Kidney (tissue), 22 donors: ENCODE measurements at places on chromosomes 1 and 21.

GRCh38 chr1:111570781-111571181, 48.8 kb upstream of the RAP1A start:
- DNase-seq: no peak

GRCh38 chr1:109749221-109749620, 8.4 kb upstream of the GSTM3 start:
- DNase-seq: no peak

- no peak for DNase-seq
Observed at GRCh38 chr1:201013991-201014815, 9.3 kb downstream of the KIF21B start.

DNA sequence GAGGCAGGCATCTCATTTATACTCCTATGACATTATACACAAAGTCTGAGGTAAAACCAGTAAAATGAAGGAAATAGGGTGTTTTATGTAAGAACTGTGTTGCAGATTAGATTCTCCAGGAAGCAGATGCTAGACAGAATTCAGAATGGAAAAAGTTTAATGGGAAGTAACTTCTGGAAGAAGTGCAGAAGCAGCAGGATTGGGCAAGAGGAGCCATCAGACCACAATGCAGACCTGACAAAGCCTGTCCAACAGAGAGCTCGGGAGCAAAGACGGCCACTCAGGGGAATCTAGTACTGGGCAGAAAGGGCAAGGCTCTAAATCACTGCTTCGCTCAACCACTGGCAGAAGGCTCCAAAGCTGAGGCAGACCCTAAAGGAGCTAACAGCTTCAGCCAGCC, 33.7 kb downstream of the FBXO42 start:
- DNase-seq: peak; percentile 23

GRCh38 chr1:246210756-246211155, 296.3 kb downstream of the SMYD3 start:
- DNase-seq: no peak

- DNase-seq: no peak
Observed at GRCh38 chr1:183592733-183593132, 2.5 kb upstream of the NCF2 start.

- DNase-seq: no peak
Observed at GRCh38 chr1:157438613-157439012, 113.7 kb downstream of the FCRL5 start.

DNA sequence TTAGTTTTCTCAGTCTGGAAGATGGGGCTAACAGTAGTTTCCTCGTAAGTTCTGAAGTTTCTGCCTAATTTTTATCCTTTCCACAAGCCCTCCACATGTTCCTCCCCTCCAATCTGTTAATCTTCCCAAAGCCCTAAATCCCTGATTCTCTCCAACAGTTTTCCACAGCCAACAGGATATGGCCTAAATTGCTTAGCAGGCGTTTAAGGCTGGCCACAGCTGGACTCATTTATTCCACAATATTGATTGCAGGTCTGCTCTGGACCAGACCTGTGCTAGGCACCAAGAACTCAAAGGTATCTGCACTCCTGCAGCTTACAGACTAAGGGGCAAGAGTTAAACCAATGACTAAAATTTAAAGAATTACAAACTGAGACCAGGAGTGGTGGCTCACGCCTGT, 3.9 kb downstream of the SLC6A9 start:
- no peak for DNase-seq

GRCh38 chr1:171984850-171985485, 143.7 kb downstream of the DNM3 start:
- DNase-seq: no peak

DNA sequence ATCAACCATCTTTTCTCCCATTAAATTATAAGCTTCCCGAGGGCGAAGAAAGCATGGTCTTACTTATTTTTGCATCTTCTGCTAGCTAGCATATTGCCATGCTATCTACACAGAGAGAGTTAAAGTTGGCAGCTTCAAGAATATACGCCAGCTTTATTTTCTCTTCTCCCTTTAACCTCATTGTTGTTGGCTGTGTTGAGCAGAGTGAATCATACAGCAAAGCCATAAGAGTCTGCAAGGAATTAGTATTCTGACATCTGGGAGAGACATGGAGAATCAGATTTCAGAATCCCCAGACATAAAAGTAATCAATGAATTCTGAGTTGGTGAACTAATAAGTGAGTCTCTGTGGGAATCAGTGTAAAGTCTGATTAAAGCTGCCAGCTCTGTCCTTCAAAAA, 649.6 kb upstream of the PTBP2 start:
- no peak for DNase-seq

DNA sequence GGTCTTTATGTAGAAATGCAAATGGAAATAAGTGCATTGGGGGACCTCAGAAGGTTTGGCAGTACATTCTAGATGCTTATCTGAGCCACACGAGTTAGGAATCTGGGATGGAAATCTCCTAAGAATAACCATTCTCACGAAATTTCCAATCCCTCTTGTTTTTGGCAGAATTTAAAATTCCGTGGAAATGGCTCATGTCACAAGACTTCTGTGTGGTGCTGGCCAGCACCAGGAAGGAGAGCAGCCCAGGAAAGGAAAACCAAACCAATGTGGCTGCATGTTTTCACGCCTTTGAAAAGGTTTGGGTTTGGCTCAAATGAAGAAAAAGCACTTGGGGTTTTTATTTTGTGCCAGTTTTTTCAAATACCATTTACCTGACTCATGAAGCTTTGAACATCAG, 80.1 kb upstream of the KCNK2 start:
- DNase-seq: no peak

- no peak for DNase-seq
Observed at GRCh38 chr1:235272851-235273250, 55.1 kb downstream of the ARID4B start.
